ENCODE measurements at places on chromosomes 2 and 18.

GRCh38 chr2:18117592-18117991 lies 239.1 kb downstream of the KCNS3 start:
- DNase-seq = peak; percentile 45

GRCh38 chr2:182165202-182165601 lies 179.5 kb downstream of the PPP1R1C start:
- no peak for DNase-seq

DNA sequence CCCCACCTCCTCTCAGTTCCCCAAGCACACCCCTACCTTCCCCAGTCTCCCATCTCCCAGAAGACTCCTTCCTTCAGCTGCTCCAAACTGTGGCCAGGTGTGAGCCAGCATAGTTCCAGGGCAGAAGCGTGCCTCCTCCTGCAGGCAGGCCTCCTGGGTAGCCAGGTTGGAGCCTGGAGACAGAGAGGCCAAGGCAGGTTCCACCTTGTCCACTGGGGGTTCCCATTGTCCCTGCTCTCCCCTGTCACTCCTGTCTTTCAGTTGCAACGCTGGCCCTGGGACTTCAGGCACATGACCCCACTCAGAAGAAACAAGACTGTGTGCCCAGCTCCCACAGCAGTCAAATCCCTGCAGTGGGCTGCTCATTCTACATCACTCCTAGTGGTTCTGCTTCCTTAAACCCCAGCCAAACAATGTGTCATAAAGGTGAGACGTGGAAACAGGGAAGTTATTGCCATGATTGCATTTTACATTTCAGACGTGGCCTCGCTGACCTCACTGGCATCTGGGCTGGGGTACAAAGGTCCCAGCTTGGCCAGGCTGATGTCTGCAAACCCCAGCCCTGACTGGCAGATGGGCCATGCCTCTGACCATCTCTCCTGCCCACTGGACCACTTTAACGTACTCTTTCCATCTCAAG lies 96.5 kb upstream of the BOD1L2 start:
- no peak for DNase-seq

GRCh38 chr2:67616749-67617148 lies 219.6 kb downstream of the ETAA1 start:
- peak; percentile 63 for DNase-seq
